Airway epithelial cell (primary cell): ENCODE measurements at places on chromosomes 6 and 20. TPM values are rescaled to one million over a fixed set of nuclear protein-coding genes. Genes with fewer than 3 reads are reported as not detected.

The ULBP3 gene
- 12.1 and 14.7 TPM in 2 replicates for total RNA-seq

The GSTA2 gene
- total RNA-seq: not detected in 2 replicates

The DEFB129 gene
- not detected in 2 replicates for total RNA-seq

The SLC16A10 gene
- under 0.01 and 0.09 TPM in 2 replicates for total RNA-seq

The WFDC2 gene
- 1.3 and 4.9 TPM in 2 replicates for total RNA-seq

The CLVS2 gene
- total RNA-seq: 0.14 TPM in 1 of 2 replicates, not detected in the other

The GJA10 gene
- not detected in 2 replicates for total RNA-seq

The NR2E1 gene
- total RNA-seq: not detected in 2 replicates
